ENCODE measurements at places on chromosomes 16 and 17.

GRCh38 chr17:3546521-3546920 is 11.1 kb downstream of the TRPV3 start:
- DNase-seq: no peak

- no peak for DNase-seq
These were observed 123.2 kb downstream of the KCNJ18 start for GRCh38 chr17:21815352-21816063.

GRCh38 chr16:56549744-56550385 is 15.0 kb upstream of the MT4 start:
- DNase-seq: peak; percentile 28

DNA sequence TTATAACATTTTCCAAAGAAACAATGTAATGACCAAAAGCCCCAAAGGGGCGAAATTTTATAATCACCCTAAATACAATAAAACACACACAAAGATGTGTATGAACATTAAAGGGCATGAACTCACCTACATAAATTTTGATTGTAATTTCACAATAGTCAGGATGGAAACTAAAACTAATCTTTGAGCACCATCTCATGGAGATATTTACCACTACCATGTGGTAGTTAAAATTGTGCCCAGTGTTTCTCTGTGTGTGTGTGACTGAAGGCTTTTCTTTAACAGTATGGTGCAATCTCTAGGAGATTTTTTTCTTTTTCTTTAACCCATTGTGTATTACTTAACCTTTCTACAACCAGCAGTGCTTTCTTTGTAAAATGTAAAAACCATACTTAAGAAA is 19.7 kb upstream of the MEIOC start:
- no peak for DNase-seq

GRCh38 chr17:64073771-64074703 is 53.6 kb upstream of the ICAM2 start:
- DNase-seq: no peak

- no peak for DNase-seq
These were observed 49.3 kb upstream of the USP7 start for GRCh38 chr16:9012848-9013507.

DNA sequence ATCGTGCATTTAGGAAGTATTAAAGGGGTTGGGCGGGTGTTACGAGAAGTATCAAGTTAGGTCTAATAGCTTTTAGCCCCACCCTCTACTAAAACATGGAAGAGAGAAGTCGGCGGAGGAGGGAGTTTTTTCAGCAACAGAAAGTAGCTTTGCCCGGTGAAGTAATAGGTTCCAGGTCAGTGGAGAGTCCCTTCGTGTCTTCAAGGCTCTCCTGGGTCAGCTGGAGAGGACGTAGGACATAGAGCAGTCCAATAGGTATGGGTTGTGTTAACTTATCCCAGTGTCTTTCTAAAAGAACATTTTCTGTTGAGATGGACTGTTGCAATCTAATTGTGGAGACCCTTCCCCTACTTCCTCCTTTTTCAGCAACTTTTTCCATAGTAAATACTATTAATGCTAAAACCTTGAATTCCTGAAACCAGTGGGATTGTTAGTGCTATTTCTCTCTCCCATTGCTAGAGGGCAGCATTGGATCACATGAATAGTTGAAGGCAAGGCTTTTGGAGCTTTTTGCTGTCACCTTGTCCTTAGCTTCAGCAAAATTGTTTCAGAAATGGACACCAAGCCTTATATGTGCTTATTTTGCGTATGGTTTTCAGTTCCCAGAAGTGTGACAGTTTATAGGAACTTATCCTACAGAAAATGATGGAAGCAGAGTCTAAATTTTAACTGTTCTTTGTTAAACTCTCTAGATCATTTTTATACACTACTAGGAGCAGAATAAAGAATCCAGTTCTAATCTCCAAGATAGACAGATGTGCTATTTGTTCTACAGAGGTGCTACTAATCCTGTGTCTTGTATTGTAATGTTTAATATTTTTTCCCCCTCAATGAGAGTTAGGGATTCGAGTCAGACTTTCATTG is 38.4 kb downstream of the UTP18 start:
- no peak for DNase-seq

DNA sequence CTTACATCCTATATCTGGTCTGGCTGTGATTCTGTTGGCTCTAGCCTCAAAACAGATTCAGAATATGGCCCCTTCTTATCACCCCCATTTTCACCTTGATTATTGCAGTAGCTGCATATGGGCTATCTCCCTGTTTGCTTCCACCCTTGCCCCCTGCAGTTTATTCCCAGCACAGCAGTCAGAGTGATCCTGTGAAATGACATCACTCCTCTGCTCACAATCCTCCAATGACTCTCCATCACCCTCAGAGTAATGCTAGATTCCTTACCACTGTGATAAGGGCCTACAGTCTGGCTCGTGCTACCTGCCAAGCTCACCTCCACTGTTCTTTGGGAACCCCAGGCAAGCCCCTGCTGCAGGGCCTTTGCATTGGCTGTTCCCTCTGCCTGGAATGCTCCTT is 92.5 kb downstream of the ASIC2 start:
- DNase-seq: no peak

DNA sequence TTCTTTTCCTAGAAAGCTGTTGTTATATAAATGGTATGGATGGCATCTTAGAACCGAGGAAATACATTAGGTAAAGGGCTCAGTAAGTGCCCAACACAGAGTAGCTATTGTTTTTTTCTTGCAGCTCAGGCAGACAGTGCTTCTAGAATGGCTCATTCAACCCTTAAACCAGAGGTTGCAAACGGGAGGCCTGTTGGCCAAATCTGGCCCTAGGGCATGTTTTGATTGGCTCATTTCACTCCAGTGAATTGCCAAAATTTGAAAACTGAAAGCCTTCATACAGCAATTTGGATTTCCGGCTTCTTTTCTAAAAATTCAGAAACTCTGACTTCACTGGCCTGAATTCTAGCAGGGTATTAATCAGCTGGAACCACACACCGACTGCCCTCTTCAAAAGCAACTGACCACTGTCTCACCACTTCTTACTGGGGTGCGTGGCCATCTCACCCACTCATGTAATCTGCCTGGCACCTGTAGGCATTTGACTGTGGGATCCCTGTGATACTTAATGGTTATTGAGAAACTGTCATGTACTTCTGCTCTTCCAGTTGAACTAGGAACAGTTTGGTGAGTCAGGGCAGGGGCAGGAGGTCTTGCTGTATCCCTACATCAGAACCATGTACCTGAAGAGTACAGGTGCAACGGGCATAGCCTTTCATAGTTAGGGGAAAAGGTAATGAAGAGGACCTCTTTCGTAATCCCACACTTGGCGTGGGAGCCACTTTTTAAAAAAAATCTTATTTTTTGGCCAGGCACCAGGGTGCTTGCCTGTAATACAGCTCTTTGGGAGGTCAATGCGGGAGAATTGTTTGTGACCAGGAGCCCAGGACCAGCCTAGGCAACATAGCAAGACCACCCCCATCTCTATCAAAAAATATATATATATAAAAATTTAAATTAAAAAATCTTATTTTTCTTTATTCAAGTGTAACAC is 53.6 kb upstream of the SCNN1B start:
- DNase-seq: no peak

- DNase-seq: no peak
These were observed 3.1 kb upstream of the TPPP3 start for GRCh38 chr16:67396159-67397035.

DNA sequence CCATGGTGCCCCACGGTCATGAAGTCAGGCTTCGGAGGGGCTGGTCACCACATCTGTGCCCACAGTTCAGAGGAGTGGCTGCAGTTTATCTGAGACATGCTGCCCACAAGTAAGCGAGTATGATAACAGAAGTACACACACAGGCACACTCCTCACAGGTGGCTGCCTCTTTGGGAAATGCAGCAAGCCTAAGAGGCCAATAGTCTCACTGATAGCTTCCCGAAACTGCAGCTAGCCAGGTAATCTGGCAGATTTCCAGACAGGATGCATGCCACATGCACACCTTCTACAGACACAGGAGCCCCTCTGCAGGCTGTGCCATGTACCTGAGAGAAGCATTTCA is 12.6 kb upstream of the GFOD2 start:
- DNase-seq: no peak

DNA sequence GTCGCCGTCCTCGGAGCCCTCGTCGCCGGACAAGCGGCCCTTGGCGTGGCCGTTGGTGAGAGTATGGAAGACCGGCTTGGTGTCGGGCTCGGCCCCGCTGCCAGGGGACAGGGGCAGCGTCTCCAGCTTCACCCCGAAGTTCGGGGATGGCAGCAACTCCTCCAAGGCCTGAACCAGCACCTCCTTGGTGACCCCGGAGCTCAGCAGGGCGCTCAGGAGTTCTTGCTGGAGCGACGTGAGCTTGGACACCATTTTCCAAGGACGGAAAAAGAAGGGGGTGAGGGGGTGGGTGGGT is 279 bp downstream of the HNF1B start:
- no peak for DNase-seq

DNA sequence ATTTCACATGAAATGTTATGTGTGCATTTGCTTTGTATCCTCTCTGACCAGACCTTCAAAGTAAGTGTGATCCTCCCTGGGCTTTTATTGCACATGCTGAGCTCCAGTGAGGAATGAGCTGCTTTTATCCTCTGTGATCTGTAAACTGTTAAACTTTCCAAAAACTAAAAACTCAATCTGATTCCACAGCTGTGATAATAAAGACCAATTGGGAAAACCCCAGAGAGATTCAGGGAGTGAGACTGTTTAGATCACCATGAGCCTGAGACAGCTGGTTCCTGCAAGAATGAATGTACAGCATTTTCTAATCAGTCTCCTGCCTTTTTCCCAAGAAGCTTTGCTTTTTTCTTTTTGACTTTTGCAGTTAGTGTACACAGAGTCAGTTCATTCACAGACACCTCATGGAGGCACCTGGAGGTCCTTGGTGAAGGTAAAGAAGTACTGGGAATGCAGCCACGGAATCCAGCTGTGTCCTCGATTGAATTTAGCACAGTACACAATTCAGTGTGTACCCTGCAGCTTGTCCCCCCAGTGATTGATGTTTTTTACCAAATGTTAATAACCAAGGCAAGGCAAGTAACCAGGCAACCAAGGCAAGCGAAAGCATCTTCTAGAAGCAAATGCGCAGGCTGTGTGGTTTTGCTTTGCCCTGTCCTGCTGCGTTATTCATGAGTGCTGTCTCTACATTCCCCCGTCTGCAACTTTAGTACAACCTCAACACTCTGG is 182.6 kb downstream of the LGALS9B start:
- DNase-seq: no peak

GRCh38 chr16:72401084-72401361 is 229.1 kb upstream of the PMFBP1 start:
- DNase-seq: no peak

GRCh38 chr16:77564791-77565390 is 130.1 kb upstream of the ADAMTS18 start:
- DNase-seq: no peak

GRCh38 chr16:80253741-80254140 is 287.1 kb upstream of the DYNLRB2 start:
- no peak for DNase-seq

DNA sequence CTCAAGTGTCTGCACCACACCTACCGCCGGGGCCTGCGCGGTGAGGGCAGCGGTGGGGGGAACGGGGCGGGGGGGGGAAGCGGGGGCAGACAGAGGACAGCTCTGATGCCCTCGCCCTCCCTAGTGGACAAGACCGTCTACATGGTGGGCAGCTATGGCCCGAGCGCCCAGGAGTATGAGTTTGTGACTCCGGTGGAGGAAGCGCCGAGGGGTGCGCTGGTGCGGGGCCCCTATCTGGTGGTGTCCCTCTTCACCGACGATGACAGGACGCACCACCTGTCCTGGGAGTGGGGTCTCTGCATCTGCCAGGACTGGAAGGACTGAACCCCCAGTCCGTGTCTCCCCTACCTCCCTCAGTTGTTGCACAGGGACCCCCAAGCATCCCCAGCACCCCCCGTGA is 473 bp upstream of the PDIA2 start:
- no peak for DNase-seq

- no peak for DNase-seq
These were observed 34.7 kb upstream of the ENPP7 start for GRCh38 chr17:79695797-79696609.

- DNase-seq: no peak
These were observed 16.0 kb downstream of the SLC5A10 start for GRCh38 chr17:18967916-18968315.

GRCh38 chr17:40323391-40324381 is 14.7 kb downstream of the RARA start:
- peak; percentile 45 for DNase-seq

- no peak for DNase-seq
These were observed 34.7 kb downstream of the EPN2 start for GRCh38 chr17:19271780-19272357.

DNA sequence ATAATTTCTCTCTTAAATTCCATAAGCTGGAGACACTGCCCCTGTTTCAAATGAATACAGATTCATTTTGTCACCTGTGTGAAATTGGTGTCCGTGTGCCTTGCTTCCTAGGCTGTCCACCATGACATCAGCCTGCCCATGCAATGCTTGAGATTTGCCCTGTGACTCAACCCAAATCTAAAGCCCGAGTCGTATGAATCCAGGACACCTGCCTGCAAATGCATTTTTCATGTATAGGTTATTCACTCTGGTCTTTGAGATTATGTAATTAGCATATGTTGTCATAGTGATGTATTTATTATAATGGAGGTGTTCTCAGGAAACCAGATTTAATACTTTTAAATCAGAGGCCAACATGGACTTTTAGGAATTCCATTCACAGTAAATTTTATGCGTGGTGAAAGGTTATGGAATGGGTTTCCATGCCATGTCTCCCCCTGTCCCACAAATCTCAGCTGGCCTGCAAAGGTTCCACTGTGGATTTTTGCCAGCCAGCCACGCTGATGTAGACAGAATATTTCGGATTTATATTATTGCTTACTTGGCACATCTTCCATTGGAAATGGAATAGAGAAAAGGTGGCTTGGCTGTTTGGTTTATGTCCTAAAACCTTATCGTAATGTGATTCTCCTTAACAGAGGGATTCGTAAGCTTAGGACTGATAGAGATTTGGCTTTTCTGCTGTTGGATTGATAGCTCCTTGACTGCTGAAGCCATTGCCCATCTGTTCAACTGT is 551.1 kb downstream of the WWOX start:
- no peak for DNase-seq

GRCh38 chr16:35910409-35910808 is 2451.0 kb downstream of the TP53TG3F start:
- DNase-seq: no peak

DNA sequence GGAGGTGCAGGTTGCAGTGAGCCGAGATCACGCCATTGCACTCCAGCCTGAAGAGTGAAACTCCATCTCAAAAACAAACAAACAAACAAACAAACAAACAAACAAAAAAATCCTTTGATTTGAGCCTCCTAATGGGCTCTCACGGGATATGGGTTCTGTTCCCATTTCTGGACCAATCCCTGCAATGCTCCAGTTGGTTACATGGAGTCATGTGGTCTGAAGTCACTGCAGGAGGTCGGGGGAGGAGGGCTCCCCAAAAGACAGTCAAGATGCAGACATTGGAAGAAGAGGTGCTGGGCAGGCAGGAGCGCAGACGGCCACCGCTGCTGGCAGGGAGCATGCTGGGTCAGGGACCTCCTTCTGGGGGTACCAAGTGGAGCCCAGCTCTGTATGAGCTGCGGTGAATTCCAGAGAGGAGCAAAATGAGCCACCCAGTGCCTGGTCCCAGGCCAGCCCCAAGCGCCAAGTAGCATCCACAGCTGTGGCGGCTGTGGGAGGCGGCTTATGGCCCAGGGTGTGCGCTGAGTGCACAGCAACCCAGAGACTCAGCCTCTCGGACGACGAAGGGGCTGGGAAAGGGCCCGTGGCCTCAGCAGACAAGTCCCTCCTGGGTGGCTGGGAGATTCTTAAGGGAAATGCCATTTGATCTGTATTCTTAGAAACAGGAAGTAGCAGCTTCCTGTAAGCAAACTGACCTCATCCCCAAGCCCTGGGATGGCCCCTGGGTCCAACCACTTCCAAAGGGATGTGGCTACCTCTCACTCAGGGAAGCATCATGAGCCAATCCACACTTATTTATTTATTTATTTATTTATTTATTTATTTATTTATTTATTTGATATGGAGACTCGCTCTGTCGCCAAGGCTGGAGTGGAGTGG is 19.6 kb upstream of the ATP2A3 start:
- no peak for DNase-seq
